ENCODE measurements at places on chromosomes 4 and X.

DNA sequence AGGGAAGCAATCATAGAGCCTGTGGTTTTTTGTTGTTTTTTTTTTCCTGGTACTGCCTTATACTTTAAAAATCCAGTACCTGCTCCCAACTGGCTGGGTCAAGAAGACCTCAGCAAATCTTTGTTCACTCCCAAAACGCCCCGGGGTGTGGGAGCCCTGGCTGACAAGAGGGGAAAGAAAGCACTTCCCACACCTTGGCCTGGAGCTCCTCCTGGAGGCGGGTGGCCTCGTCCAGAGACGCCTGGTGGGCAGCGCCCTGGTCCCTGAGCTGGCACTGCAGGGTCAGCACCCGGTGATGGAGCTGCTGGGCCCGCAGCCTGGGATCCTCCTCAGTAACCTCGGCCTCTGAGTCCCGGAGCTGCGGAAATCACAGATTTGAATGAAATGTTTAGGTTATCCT lies 38.2 kb downstream of the C4orf50 start:
- no peak for DNase-seq

- DNase-seq: no peak
Observed at GRCh38 chr4:74223801-74224200, 65.9 kb downstream of the MTHFD2L start.

GRCh38 chr4:185796176-185796575 lies 15.8 kb downstream of the SORBS2 start:
- no peak for DNase-seq

- DNase-seq: no peak
Observed at GRCh38 chr4:98581126-98581525, 77.3 kb downstream of the TSPAN5 start.

- DNase-seq: no peak
Observed at GRCh38 chr4:15906020-15906443, 32.5 kb downstream of the FGFBP1 start.

DNA sequence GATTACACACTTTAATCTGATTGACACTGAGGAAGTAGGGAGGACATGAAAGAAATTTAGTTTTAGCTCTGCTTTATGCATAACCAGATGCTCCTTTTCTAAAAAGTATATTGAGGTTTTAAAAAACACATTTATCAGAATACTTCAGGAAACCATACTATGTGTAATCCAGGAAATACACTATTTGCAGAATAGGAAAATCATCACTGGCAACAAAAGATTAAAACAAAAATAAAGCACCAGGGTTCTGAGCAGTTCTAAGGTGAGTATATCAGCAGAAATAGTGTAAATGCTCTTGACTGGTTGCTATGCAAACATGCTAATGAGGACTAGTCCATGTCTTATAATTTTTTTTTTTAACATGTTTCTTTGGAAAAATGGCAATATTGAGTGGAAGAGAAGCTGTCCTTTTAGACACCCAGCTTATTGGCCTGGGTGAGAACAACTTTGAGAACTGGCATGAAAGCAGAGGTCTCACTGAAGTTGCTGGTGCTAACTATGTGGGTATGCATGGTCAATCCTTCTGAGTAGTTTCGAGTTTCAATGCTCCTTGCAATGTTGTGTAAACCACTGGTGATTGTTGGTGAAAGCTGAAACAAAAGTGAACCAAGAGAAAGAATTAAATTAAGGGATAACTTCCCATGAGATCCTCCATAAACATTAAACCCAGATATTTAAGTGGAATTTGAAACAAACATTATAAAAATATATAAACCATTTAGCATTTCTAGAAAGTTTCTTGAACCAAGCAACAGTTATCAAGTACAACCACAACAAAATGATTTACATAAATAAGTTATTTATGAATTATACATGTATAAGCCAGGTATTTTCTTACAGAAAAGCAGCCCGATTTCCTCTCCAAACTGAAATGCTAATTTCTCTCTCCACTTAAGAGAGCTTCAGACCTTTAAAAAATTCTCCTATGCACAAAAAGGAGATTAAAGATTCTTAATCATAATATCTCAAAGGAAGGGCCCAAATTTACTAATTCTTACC lies 20.4 kb upstream of the SCD5 start:
- DNase-seq: no peak

GRCh38 chr4:137124278-137124932 lies 407.9 kb downstream of the PCDH18 start:
- peak; percentile 14 for DNase-seq

DNA sequence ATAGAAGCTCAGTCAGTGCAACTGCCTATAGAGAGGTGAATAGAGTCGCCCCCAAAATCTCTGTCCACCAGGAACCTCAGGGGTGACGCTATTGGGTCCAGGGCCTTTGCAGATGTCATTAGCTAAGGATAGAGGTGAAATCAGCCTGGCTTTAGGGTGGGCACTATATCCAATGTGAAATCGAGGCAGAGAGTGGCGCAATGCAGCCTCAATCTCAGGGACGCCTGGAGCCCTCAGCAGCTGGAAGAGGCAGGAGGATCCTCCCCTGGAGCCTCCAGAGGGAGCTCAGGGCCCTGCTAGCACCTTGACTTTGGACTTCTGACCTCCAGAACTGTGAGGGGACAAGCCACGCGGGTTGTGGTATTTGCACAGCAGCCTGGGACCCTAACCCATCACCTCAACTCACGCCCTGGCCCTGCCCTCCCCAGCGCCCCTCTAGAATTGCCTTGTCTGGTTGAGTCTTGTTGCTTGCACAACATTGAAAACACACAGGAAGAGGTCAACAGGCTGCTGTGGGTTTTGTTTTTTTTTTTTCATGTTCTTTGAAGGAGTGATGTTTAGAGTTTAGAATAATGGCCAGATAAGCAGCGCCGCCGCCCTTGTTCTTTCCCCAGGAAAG lies 89.4 kb upstream of the PSAPL1 start:
- no peak for DNase-seq

DNA sequence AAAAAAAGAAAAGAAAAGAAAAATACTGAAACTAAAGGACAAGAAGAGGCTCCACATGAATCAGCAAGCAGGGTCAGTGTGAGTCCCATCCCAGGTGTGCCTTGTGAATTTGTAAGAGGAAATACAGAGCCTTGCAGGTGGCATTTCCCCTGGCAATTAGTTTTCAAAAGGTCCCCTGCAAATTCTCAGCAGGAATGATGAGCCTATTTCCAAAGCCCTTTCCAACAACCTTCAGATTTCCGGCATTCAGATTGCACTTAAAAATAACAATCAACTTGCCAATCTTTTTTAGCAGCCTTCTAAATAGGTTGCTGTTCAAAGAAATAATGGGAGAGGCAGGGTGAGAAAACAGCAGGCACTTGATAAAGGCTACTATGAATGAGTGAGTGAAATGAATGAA lies 66.4 kb upstream of the OR13H1 start:
- peak; percentile 17 for DNase-seq

- no peak for DNase-seq
Observed at GRCh38 chrX:11197671-11198070, 86.5 kb downstream of the HCCS start.

- DNase-seq: no peak
Observed at GRCh38 chr4:27145597-27145996, 285.0 kb downstream of the STIM2 start.

GRCh38 chrX:34880656-34881055 lies 61.9 kb upstream of the FAM47B start:
- no peak for DNase-seq

DNA sequence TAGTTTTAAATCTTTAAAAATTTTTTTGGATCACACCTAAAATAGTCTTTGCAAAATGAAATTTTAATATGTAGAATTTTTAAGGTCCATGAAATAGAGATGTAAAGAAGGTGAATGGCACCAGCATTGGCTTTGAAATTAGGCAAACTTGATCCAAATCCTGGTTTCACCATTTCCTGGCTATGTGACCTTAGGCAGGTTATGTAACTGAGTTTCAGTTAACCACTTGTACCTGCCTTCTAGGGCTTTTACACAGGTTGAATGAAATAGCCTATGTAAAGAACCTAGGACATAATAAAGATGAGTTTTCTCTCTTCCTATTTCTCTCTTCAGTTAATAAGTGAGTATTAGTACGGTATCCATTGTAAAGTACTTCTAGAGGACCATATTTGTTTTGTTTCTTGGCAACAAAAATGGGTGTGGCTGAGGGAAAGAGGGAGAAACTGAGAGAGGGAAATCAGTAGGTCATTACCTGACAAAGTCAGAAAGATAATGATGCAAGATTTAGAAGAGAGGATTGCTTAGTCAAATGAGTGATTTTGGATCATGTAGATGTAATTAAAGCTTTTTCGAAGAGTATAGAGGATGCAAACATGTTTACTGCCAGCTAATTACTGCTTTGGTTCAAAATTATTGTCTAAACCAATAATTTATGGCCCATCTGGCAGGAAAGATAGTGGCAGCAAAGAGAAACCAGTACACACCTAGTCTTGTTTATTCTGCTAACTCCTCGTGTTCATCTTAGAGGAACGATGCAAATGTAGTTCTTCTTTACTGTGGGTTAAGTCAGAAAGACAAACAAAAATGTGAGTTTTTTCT lies 81.9 kb downstream of the PDLIM5 start:
- no peak for DNase-seq

DNA sequence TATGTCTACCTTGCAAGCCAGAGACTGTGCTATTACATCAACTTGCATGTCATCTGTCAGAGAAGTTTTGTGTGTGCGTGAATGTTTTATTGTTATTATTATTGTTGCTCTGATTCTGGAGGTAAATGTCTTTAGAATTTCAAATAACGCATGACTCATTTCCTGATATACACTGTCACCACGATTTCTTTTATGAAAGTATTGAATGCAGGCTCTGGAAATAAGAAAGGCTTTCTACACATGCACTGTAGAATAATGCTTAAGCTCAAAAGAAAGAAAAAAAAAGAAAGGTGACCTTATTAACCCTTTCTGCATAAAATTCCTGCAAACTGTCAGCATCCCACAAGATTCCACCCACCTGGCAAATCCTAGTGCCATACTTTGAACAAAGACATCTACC lies 632.9 kb downstream of the ZNF674 start:
- no peak for DNase-seq

DNA sequence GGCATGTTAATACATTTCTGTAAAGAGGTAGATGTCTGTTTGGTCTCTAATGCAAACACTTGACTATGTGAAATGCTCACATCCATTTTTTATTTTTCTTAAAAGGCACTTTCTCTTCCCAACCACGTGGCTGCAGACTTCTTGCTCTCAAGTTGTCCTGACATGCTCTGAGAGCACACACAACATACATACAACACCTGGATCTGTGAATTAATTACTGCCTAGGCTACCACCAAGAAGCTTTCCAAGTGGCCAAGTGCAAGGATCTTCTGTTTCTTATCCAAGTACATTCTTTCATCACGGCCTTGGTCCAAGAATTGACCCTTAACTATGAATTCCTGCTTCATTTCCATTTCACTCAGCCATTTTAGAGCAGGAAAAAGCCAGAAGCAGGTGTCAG lies 110.8 kb downstream of the SPRY1 start:
- DNase-seq: no peak

- no peak for DNase-seq
Observed at GRCh38 chrX:134459683-134460004, 321 bp upstream of the HPRT1 start.

DNA sequence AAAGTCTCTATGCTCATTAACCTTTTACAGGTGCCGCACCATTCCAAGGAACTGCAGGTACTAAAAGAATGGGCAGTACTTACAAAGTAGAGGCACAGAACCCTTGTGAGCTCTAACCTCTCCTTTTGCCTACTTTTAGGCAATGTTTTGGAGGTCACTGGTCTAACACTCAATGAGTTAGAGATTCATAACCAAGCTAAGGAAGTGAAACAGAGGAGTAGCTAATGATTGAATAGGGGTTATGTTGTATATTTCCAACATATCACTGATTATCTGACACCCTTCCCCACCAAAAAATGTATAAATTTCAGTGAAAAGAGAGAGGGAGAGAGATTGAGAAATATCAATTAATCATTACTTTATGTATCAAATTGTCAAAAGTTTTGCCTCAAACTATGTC lies 269.3 kb downstream of the PCDH7 start:
- DNase-seq: no peak

DNA sequence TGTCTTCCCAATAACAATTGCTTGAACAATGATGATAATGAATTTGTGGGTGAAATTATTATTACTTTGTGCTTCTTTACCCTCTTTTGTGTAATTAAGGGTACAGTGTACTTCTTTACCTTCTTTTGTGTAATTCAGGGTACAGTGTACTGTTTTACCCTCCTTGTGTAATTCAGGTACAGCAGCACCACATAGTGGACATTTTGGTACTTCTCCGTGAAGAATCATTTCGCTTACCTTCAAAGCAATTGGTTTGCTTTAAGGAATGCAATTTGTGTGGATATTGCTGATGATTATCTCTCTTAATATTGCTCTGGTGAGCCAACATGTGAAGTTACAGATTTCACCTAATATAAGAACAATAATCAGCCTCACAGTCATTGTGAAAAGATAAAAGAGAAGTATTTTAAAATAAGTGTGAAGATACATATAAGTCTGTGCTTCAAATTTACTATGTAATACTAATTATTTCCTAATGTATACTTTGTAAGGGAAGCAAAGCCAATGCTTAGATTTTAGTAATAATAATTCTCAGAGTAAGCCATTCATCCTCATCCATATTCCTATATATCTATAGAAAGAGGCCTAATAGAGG lies 27.2 kb upstream of the SEC24B start:
- DNase-seq: no peak

DNA sequence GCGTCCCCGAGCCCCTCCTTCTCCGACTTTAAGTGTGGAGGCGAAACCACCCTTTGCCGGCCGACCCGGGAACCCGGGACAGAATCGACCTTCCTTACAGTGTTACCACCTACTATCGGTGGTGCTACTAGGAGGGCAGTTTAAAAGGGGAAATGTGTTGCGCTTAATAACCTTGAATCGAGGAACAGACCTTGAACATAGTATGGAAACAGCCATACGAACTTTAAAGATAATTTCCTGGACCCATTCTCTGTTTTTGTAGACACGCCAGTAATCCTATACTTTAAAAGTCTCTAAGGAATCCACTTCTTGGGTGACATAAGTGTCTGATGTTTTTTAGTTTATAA lies 1.5 kb downstream of the ING2 start:
- no peak for DNase-seq

- no peak for DNase-seq
Observed at GRCh38 chr4:153082322-153083301, 121.6 kb upstream of the TRIM2 start.

DNA sequence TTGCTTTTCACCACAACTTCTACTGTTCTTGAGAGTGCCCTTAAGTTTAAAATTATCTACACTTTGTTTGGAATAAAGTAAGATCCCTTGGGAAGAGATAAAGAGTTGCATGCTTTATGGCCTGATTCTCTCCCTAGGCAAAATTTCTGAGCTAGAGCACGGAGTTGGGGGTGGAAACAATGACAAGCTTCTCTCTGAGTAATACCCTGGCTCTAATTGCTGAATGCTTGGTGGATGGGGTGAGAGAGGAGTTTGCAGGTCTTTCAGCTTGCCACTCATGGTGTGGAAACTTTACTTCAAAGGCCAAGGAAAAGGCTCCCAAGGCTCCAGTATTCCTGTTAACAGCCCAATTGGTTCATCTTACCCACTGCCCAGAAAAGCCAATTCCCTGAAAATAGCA lies 26.1 kb upstream of the PRDM8 start:
- no peak for DNase-seq

All from NCI-H2081 treated with DMSO at 0.1 percent for 48 hours (cell line).